Activated CD4-positive, CD25-positive, alpha-beta regulatory T cell (primary cell): ENCODE measurements at places on chromosomes 5 and 9.

DNA sequence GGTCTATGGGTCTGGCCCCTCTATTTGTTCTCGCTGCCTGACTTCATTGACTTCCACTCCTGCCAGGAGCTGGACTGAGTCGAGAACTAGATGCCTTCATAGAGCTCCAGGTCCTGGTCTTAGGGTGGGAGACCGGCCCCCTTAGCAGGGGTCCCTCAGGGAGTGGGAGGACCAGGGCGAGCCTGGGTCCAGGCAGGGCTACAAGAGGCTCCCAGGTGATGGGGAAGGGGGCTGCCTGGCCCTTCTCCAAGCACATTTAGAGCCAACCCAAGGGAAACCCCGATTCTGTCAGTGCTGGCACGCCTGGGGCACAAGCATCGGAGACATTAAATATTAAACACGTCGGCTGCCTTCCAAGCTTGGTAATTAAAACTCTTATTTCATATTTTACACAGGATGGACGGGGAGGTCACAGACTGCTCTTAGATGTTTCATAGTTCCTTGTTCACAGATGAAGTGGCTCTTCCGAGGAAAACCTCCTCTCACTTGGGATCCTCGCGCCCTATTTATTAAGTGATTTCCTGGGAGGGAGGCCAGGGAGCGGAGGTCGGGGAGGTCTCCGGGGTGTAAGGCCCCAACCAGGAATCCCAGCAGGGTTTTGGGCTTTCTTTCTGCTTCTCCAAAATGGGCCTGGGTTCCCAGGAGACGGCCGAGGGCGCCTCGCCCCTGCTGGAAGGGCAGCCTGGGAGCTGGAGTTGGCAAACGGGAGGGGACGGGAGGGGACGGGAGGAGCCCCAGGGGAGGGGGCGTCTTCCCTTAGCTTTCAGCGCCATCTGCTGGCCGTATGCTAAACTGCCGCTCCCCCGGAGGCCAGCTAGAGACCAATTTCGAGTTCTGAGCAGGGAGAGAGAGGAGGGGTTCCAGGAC lies 23.4 kb upstream of the ZBTB43 start:
- peak; percentile 72 for DNase-seq

DNA sequence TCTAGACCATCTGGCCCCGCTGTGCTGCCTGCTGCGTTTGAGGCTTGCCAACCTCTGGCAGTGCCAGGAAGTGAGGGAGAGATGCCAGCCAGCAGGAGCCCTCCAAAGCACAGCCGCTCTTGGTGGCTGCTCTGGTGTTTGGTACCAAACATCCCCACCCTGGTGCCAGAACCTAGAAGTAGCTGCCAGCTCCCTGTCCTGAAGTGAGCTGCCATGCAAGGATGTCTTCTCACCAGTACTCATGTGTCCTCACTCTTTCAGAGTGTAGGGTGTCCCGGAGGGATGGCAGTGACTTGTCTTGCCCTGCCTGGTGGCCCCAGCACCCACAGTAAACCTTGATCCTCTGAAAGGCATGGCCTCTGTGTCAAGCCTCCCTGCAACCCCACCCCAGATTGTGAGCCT lies 43.4 kb downstream of the AMBP start:
- DNase-seq = no peak

GRCh38 chr5:73797132-73797510 lies 171.1 kb downstream of the ARHGEF28 start:
- no peak for DNase-seq

DNA sequence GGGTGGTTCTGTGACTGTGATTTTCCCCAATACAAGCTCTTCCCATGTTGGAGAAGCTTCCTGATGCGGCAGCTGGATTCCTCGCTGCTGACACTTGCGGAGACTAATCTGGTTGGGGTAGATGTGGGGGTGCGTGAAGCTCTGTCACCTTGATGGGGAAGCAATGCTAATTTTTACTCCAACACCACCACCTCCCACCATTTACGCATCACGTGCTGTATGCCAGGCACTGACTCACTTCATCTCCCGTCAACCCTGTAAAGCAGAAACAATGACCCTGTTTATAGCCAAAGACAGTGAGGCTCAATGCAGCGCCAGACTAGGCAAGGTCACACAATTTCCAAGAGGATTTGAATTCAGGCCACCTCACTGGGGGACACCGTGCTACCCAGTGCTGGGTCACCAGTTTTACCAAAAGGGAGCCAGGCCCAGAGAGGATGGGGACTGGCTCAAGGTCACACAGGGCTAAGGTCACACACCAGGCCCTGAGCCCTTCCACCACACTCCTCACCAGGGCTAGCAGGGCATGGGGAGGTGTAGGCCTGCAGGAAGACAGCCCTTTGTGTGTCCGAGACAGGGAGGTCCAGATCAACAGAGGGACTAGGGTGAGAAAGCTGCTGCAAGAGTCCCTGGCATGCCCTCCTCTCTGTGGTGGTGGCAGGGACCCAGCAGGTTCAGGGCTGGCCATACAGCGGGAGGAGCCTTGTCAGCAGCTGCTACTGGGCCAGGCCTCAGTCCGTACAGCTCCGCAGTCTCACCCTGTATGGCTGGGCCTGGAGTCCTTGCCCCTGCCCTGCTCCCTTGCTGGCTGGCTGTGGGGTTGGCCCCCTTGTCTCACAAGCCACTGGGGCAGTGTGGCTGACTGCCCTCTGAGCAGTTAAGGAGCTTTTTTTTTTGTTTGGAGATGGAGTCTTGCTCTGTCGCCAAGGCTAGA lies 3.3 kb downstream of the STKLD1 start:
- no peak for DNase-seq

- DNase-seq = no peak
Observed at GRCh38 chr5:89900346-89900745, 509.2 kb downstream of the CETN3 start.

DNA sequence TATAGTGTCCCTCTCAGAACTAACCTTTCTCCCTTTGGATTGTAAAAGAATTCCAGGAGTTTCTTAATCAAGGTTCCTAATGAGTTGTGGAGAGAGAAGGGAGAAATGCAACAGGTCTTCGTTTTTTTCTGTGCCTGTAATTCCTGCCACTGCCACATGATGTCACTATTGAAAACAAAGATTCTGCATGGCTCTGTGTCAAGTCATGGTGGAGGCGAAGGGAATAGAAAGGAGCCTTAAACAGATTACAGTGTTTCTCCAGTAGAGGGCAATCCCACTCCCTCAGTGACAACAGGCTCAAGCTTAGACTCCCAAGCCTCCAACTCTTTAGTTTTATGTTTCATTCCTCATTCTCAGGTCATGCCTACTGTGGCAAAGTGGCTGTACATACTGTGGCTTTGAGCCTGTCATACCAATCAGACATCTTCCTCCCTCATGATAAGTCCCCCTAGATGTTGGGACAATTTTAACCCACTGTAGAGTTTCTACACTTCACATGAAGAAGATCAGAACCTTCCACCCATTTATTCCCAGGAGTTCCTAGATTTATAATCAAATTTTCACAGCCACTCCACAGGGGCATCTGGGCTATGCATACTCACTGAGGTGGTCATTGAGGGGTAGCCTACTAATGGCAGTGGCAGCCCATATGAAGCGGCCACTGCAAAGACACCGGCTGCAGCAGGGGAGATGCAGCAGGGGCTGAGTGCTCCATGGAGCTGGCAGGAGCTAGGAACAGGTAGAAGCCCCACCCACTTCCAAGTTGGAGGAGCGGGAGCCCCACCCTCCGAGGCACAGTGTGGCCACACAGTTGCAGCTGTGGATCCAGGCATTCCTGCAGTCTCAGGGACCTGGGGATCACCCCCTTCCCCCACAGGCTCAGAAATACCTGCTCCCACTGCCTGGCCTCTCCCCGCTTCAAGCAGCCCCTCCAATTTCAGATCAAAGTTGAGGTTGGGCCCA lies 97.4 kb upstream of the TRIM32 start:
- DNase-seq = no peak

GRCh38 chr5:56493766-56494165 lies 260.6 kb upstream of the ANKRD55 start:
- no peak for DNase-seq

- DNase-seq = peak; percentile 1
Observed at GRCh38 chr5:127564002-127564769, 46.7 kb downstream of the PRRC1 start.

DNA sequence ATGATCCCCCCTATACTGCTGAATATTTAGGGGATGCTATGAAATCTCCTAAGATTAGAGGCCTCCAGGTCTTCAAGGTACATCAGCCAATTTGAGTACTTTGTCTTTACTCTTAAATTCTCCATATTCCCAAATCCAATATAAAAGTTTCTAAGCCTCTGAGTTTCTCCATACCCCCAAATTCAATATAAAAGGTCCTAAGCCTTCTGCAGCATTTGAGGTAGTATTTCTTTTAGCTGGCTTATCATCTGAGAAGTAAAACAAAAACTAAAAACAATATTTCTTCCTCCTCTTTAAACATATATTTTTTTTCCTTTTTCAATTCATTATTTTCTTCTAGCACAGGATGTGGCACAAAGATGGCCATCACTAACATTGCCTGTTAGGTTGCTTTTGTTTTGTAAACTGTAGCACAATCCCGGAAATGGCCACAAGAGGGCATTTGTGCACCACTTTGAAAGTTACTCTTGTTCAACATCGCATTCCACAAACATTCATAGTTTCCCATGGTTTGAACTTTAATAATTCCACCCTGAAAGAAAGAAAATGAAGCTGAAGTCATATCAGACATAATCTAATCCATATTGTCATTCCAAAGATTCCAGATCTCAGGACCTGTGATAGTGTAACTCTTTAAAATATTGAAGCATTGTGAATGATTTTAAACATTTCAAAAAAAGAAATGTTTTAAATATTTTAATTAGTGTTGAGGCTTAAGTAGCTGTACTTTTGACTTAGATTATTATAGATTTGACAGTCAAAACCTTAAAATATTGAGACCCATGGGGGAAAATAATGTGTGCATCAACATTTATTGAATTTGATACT lies 21.0 kb upstream of the SCGB3A2 start:
- DNase-seq = no peak

DNA sequence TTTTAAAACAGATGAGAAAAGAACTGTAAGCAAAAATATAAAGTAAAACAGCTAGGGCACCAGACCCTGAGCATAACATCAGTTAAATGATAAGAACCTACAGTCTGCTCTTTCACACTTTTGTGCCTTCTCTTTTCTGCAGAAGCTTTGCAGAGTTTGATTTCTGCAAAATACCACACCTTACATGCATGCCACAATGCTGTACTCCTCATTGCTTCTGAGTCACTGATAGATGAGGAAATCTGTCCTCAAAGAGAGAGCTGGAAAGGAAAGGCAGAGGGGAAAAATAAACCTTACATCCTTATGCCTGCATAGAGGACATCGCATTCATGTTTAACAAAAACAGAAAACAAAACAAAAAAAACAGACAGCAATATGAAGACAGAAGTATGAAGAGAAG lies 142.9 kb downstream of the ATPSCKMT start:
- DNase-seq = no peak

DNA sequence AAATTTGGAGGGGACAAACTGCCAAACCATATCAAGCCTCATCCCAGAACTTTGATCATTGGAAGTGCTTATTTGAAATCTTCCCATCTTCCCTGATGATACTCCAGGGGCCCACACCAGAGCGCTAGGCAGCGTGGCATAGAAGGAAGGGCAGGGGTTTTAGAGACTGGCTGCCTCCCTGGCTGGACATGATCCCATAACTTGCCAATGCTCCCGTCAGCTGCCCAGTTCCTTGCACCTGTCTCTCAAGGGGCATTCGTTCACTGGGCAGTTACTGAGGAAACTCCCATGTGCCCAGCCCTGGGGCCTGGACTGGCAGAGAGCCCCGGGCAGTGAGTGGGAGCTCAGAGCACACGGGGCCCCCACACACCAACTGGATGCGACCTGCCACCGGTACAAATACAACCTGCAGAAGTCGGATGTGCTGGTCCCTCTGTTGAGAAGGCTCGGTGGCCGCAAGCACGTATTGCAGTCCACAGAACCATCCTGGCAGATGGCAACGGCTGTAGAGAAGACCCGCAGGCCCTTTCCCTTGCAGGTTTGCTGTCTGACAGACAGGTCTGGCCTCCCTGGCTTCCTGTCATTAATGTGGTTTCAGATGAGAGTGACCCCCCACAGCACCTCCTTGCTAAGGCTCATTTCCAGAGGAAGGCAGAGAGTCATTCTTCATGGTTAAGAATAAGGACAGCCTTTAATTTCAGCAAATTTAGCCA lies 122.4 kb downstream of the MVB12B start:
- no peak for DNase-seq

DNA sequence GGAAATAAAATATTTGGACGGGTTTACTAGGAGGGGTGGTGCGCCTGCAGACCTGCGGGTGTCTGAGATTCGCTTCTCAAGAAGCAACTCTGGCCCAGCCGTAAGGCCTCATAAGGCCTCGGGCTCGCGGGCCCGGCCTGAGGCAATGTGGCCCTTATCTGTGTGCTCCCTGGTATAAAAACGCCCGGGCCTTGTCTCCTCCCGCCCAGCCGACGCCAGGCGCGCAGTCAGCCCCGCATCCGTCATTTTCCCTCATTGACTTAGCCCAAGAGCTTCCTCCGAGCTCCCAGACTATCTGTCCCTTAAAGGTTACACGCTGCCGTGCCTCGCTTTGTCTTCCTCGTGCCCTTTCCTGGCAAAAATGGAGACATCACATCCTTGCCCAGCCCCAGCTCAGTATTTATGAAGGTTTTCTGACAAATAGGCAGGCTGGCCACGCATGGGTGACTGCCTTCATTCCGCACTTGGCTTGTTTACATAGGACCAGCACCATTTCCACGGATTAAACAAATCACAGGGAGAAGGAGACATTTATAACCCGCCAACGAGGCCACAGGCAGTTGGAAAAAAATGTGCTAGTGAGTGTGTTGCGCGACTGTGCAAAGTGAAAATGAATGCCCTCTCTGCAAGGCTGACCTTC lies 74.5 kb upstream of the TBCA start:
- no peak for DNase-seq

- DNase-seq = no peak
Observed at GRCh38 chr5:82246960-82247574, 31.1 kb downstream of the RPS23 start.

GRCh38 chr5:13328316-13328715 lies 616.2 kb downstream of the DNAH5 start:
- DNase-seq = no peak

- DNase-seq = no peak
Observed at GRCh38 chr5:134267366-134268018, 41.6 kb upstream of the PPP2CA start.

DNA sequence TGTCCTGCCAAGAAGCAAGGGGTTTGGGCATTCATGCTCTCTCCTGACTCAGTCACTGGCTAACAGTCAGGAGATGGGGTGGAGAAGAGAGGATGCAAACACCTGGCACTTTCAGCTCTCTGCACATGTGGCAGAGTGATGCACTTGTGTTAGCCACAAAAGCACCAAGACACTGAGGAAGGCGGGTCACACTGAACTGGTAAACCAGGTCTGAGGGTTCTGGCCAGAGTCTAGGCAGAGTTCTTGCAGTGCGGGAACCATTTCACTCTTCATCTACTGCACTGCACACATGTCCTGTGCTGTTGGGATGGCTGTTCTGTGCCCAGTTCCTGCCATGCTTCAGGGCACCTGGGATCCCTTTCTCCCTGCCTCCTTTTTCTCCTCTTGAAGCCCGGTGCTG lies 157.1 kb upstream of the GDNF start:
- no peak for DNase-seq
